ENCODE measurements at places on chromosomes 1 and 21.

DNA sequence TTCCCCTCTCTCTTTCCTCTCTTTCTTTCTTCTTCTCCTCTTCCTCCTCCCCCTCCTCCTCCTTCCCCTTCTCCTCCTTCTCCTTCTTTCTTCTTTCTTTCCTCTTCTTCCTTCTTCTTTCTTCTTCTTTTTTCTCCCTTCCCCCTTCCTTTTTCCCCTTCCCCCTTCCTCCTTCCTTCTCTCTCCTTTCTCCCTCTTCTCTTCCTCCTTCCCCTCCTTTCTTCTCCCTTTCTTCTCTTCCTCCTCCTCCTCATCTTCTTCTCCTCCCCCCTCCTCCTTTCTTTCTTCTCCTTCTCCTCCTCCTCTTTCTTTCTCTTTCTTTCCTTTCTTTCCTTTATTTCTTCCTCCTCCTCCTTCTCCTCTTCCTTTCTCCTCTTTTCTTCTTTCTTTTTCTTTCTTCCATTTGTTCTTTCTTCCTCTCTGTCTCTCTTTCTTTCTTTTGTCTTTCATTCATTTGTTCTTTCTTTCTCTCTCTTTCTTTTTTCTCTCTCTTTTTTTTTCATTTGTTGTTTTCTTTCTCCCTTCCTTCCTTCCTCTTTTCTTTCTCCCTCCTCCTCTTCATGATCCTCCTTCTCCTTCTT, 26.5 kb downstream of the HRNR start:
- no peaks in the 10 kb centered on the region for H3K4me1 ChIP-seq
- no peak overlapping the region for H3K4me3 ChIP-seq
- H3K36me3 ChIP-seq, result no peaks in the 10 kb centered on the region

GRCh38 chr21:40471103-40471502, 375.9 kb downstream of the DSCAM start:
- H3K27ac ChIP-seq, result no peak overlapping the region
- no peaks in the 10 kb centered on the region for H3K4me1 ChIP-seq
- no peak for DNase-seq

DNA sequence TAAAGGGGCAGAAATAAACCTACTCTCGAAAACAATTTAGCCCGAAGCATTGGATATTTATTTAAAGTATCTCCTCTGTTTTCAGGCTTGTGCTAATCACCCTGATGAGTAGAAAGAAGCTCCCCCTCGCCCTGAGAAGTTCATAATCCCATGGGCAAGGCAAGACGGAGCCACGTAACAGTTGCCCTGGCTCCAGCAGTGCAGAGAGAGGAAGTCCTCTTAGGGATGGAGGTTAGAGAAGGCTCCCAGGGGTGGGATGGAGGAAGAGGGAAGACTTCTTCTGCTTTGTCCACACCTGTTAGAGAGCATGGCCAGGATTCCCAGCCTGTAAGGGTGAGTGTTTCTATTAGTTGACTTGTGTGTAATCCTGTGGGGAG, 3.4 kb upstream of the GPR25 start:
- H3K36me3 ChIP-seq, result no peaks in the 10 kb centered on the region
- H3K27ac ChIP-seq, result no peak overlapping the region
- H3K27me3 ChIP-seq, result peaks cover 35% of the 10 kb centered on the region
- no peak for DNase-seq
- no peak overlapping the region for H3K4me3 ChIP-seq

- H3K27ac ChIP-seq, result no peak overlapping the region
- no peaks in the 10 kb centered on the region for H3K4me1 ChIP-seq
- H3K4me3 ChIP-seq, result no peak overlapping the region
- no peak for DNase-seq
- no peaks in the 10 kb centered on the region for H3K36me3 ChIP-seq
Observed at GRCh38 chr1:230540421-230541155, 101.7 kb upstream of the COG2 start.

DNA sequence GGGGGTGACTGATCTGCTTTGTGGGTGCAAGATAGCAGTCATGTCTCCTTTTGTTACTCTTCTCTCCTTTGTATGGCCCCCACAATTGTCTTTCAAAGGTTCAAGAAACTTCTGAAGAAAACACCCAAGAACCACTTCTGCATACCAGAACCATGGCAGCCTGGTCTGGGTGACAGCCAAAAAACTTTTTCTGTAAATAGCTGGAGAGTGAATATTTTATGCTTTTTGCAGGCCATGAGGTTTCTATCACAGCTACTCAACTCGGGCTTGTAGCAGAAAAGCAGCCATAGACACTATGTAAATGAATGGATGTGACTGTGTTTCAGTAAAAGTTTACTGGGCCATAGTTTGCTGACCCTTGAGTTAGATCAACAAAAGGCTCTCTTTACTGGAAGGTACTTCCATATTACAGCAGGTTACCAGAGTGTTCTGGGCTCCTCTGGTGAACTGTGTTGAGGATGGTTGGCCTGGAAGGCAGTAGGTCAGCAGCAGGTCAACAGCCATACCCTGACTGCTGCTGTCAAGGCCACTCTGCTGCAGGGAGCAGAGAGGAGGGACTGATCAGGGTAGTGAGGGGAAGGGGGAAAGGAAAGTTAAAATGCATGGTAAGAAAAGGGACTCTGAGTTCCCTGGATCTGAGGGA, 116.4 kb downstream of the GDAP2 start:
- no peaks in the 10 kb centered on the region for H3K36me3 ChIP-seq
- no peaks in the 10 kb centered on the region for H3K4me1 ChIP-seq
- no peak overlapping the region for H3K4me3 ChIP-seq
- no peak for DNase-seq
- no peaks in the 10 kb centered on the region for H3K27me3 ChIP-seq

DNA sequence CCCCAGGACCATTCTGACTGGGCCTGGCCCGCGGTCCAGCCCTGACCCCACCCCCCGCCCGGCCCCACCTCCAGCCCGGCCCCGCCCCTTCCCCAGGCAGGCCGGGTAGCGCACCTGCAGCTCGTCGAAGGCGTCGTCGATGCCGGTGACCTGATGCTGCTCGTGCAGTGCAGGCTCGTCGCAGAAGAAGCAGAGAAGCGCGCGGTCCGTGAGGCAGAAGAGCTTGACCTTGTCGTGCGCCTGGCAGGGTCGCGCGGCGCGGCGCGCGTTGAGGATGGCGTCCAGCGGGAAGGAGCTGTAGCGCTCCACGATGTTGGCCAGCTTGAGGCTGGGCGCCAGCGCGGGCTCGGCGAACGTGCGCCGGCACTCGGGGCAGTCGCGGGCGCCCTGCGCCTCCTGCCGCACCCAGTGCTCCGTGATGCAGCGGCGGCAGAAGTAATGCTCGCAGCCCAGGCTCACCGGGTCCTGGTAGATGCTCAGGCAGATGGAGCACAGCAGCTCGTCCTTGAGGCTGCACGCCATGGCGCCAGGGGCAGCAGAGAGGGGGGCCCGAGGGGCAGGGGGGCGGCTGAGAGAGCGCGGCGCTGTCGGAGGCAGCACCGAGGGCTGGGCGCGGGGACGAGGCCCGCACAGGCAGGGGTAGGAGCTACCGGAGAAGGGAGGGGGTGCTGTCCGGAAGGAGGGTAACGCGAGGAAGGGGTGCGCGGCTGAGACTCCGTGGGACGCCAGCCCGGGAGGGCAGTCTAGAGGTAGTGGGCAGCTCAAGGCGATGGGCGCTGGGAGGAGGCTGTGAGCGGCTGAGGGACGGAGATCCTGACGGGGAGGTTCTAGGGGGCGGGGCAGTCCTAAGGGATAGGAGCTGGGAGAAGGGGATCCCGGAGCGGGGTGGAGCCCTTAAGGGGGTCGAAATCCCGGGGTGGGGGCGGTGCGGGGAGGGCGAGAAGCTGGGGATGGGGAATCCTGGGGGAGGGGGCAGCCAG, 642 bp downstream of the TRIM62 start:
- no peaks in the 10 kb centered on the region for H3K27me3 ChIP-seq
- H3K36me3 ChIP-seq, result no peaks in the 10 kb centered on the region
- peak; percentile 75 for DNase-seq
- H3K4me1 ChIP-seq, result peaks cover 8% of the 10 kb centered on the region

Data from upper lobe of right lung (tissue), 1 donor.